Activated naive CD4-positive, alpha-beta T cell treated with anti-CD3 and anti-CD28 coated beads, Interleukin-2, amount 10 ng/mL, durations not matched to agents 5 hours and 36 hours (primary cell): ENCODE measurements at places on chromosomes 12 and 14. TPM values are rescaled to one million over a fixed set of nuclear protein-coding genes. Genes with fewer than 3 reads are reported as not detected.

The SLC25A21 gene
- total RNA-seq = not detected

The ESPL1 gene
- 71.4 TPM for total RNA-seq

The FAIM2 gene
- 0.05 TPM for total RNA-seq

The ZDHHC22 gene
- not detected for total RNA-seq

The CRIP2 gene
- not detected for total RNA-seq

The DACT1 gene
- 23.1 TPM for total RNA-seq

The BDKRB1 gene
- not detected for total RNA-seq

The HECTD4 gene
- total RNA-seq = 42.6 TPM

The FOXG1 gene
- total RNA-seq = not detected

The ACRBP gene
- total RNA-seq = 2.4 TPM

The SLC38A6 gene
- total RNA-seq = 5.7 TPM

The BATF gene
- total RNA-seq = 33.6 TPM

The ENDOU gene
- not detected for total RNA-seq

The RNFT2 gene
- total RNA-seq = 12.9 TPM

The TXNDC16 gene
- total RNA-seq = 11.9 TPM

The SLC4A8 gene
- total RNA-seq = 9.2 TPM

The KRT82 gene
- total RNA-seq = not detected

The HOXC6 gene
- not detected for total RNA-seq

The KRT78 gene
- not detected for total RNA-seq

The KRT85 gene
- not detected for total RNA-seq

The DDX11 gene
- 119 TPM for total RNA-seq

The C1QL4 gene
- total RNA-seq = not detected

The SDR9C7 gene
- not detected for total RNA-seq
